ENCODE measurements at places on chromosomes 2 and 18. TPM values are rescaled to one million over a fixed set of nuclear protein-coding genes. Genes with fewer than 3 reads are reported as not detected.

Gene MEX3C
- total RNA-seq = 29.3 TPM

Gene HOXD9
- total RNA-seq = not detected

Gene OBSL1
- 84.6 TPM for total RNA-seq

Gene SPIRE1
- total RNA-seq = 16.3 TPM

Gene CENPA
- total RNA-seq = 2.9 TPM

All from smooth muscle cell of the coronary artery (primary cell).